ENCODE measurements at places on chromosomes 2 and 18.

GRCh38 chr18:70121842-70122241, 83.6 kb downstream of the RTTN start:
- no peak for DNase-seq

DNA sequence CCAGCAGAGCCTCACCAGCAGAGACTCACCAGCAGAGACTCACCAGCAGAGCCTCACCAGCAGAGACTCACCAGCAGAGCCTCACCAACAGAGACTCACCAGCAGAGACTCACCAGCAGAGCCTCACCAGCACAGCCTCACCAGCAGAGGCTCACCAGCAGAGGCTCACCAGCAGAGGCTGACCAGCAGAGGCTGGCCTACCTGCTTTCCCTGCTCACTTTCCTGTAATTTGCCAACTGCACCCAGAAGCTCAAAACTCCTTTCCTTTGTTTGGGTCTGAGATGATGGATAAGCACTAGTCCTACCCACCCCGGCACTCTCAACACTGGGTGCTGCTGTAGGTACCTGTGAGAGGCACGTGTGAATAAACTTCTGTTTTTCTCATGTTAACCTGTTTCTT, 36.4 kb upstream of the PXDN start:
- DNase-seq, result no peak

DNA sequence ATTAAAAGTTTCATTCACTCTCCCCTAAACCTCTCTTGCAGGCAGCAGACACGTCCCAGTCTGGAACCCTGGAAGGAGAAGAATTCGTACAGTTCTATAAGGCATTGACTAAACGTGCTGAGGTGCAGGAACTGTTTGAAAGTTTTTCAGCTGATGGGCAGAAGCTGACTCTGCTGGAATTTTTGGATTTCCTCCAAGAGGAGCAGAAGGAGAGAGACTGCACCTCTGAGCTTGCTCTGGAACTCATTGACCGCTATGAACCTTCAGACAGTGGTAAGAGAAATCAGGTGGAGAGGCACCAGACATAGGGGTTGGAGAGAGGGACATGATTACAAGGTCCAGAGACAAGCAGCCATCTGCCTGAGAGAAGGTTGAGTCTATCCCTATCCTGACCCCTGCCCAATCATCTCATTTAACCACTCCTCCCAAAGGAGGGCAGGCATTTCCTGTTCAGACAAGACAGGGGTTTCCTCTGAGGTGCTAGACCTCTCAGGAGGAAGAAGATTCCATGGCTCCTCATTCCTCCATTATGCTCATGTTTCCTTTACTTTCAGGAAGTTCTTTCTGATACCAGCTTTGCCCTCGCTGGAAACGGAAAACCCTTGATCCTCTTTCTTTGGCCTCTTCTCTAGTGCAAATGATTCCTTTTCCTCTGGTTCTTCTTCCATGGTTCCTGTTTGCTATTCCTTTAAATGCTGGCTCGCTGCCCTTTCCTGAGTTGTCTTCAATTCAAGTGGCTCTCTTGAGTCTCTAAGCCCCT, 15.1 kb downstream of the PLCD4 start:
- DNase-seq, result no peak

DNA sequence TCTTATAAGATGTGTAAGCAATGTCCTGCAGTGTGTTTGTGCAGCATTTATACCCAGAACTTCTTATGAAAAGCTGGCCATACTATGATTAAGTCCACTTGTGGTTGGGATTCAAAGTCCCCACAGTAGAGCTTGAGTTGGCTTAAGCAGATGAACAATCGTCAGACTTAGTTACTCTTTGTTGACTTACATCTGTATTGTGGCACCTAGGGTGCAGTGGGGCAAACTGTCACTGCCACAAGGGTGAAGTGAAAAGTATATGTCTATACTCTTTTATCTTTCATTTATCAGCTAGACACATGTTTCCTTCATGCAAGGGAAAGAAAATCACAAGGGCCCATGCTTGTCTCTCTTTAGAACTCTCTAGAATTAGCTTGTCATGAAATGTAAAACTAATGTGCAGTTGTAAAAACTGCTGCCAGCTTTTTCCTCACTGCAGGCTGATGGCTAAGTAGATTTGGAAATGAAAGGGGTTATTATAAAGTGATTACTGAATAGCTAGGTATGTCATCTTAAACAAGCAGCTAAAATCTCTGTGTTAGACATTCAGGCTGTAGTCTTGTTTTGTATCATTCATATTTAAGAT, 474.5 kb downstream of the PTPRM start:
- no peak for DNase-seq

DNA sequence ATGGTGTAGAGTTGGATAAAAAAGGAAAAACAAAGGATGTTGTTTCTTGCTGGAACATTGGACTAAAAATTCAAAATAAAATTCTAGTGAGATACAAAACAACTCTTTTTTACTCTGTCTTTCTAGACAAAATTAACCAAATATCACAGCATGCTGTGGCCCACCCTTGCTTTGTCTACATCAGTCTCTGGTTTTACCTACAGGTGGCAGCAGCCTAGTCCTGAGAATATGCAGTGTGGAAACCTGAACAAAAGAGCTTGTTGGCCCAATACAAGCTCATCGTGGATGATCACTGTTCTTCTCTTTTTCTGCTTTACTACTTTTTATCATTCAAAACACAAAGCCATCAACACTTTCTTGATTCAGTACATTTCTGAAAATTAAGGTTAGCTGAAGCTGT, 210.4 kb downstream of the CDH19 start:
- peak; percentile 5 for DNase-seq

DNA sequence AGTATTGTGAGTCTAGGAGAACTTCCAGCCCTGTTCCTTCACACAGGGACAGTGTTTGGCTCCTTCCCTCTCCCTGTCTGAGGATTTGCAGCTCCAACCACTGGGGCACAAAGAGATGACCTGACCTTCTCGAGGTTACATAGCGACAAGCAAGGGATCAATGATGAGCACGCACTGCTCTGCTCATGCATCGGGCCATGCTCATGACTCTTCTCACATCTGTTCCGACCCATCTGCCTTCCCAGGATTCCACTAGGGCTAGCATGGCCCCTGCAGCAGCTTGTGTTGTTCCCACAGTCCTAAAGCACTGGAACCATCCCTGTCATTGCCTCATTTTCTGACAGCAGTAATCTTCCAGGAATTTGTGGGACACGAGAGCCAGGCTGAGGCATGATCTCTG, 78.8 kb upstream of the ARHGAP28 start:
- no peak for DNase-seq

- no peak for DNase-seq
Observed at GRCh38 chr2:119484834-119485233, 39.4 kb downstream of the SCTR start.

- no peak for DNase-seq
Observed at GRCh38 chr18:24443870-24444269, 16.6 kb upstream of the HRH4 start.

DNA sequence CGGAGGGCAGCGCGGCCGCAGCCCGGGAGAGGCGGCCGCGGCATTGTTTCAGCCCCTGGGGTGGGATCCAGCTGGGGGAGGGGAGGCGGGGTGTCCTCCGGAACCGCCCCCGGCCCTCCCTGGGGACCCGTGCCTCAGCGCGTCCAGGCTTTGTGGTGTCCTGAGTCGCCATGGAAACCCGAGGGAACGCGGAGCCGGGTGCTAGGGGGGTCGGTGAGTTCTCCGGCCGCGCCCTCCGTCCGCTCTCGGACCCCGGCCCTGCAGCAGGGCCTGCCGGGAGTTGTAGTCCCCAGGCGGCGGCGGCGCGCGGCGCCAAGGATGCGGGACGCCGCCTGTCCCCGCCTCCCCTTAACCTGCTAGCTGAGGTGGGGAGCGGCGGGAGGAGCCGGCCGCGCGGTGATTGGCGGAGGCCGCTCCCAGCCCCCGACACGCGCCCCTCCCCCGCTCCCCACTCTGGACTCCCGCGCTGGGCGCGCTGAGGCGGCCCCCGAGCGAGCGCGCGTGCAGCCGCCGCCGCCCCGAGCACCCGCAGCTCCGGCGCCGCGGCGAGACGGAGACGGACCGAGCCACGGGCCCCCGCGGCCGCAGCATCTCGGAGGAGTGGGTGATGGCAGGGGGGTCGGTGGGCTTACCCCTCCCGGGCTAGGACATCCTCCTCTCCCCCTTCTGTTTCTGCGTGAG, at the start of gene DPYSL5:
DPYSL5 (plus strand) TSS at position 478 of the 681 bp plus-strand sequence. CDS start 50,368 bp downstream, outside the sequence.
- no peak for DNase-seq

GRCh38 chr2:193326296-193326695, 1131.6 kb upstream of the TMEFF2 start:
- DNase-seq, result no peak

DNA sequence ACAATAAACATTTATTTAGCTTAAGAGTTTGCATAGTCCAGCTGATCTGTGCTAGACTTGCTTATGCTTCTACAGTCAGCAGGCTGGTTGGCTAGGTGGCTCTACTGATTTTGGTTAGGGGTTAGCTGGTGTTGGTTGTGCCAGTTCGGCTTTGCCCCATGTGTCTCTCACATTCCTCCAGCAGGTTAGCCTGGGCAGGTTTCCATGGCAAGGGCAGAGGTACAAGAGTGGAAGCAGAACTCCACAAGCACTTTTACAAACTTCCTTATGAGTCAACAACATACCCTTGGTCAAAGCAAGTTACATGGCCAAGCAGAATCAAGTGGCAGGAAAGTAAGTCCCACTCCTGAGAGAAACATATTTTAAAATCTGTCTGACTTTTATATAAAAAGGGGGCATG, 82.3 kb downstream of the SS18 start:
- no peak for DNase-seq

GRCh38 chr2:8552293-8552801, 129.5 kb upstream of the ID2 start:
- no peak for DNase-seq

GRCh38 chr18:79944746-79945117, 6.7 kb downstream of the SLC66A2 start:
- DNase-seq, result no peak

GRCh38 chr2:71608441-71608840, 155.1 kb downstream of the DYSF start:
- DNase-seq, result no peak

- no peak for DNase-seq
Observed at GRCh38 chr18:24130494-24130893, 8.4 kb upstream of the CABYR start.

GRCh38 chr2:218366621-218367414, 10.2 kb downstream of the CATIP start:
- no peak for DNase-seq

DNA sequence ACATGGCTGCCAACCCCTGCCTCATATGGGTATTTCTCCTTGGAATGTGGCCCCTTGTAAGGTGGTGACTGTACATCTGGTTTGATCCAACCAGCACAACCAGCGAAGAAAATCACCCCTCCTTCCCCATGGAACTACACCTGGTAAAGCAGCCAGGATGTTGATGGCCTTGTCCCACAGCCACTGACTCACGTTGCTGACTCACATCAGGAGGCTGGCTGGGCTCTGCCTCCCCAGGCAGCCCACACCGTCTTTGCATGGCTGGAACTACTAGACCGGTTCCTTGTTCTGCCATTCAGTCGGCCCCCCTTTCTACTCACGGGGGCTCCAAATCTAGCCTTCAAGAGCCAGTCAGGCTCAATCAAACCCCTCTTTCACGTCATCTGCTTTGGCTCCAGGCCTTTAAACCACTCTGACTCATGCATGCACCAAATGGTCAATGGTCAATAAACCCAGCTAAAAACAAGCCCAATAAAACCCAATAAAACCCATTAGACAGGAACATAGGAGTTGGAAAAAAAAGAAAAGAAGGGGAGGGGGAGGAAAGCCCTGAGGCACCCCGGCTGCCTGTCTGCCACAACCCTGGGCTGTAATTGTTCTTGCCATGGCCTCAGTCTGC, 114.8 kb downstream of the PLB1 start:
- DNase-seq, result no peak

GRCh38 chr18:48428475-48429177, 19.4 kb upstream of the ZBTB7C start:
- DNase-seq, result no peak

- no peak for DNase-seq
Observed at GRCh38 chr2:220090050-220090449, 462.6 kb downstream of the SLC4A3 start.

GRCh38 chr2:23556929-23557328, 171.9 kb downstream of the KLHL29 start:
- no peak for DNase-seq

DNA sequence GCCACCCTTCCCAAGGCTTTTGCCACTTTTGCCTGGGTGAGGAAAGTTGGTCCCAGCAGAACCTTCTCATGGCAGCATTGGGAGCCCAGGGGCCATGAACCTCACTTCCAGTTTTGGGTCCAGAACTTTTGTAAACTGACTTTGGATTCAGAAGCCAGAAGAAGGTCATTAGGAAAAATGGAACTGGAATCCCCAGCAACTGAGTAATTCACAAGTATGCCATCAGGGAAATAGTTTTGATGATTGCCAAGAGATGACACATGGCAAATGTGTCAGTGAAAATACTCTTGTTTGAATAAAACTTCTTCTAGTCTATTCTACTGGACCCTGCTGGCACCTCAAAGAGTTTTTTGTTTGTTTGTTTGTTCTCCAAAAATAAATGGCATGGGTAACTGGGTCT, 203.7 kb downstream of the SETBP1 start:
- DNase-seq, result no peak

GRCh38 chr2:217092710-217093379, 233.0 kb upstream of the TNP1 start:
- no peak for DNase-seq

- DNase-seq, result no peak
Observed at GRCh38 chr18:41660654-41661053, 294.4 kb upstream of the PIK3C3 start.

- DNase-seq, result no peak
Observed at GRCh38 chr2:74815941-74816340, 18.0 kb upstream of the HK2 start.

DNA sequence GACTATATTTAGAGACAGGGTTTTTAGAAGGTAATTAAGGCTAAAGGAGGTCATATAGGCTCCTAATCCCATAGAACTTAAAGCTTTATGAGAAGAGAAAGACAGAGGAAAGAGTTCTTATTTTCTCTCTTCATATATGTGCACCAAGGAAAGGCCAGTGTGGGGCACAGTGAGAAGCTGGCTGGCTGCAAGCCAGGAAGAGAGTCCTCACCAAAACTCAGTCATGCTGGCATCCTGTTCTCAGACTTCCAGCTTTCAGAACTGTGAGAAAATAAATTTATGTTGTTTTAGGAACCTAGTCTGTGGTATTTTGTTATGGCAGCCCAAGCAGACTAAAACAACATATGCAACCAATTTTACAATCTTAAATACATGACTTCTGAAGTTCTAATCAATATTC, 31.5 kb upstream of the ATIC start:
- no peak for DNase-seq

- no peak for DNase-seq
Observed at GRCh38 chr2:199754766-199755165, 96.2 kb downstream of the FTCDNL1 start.

DNA sequence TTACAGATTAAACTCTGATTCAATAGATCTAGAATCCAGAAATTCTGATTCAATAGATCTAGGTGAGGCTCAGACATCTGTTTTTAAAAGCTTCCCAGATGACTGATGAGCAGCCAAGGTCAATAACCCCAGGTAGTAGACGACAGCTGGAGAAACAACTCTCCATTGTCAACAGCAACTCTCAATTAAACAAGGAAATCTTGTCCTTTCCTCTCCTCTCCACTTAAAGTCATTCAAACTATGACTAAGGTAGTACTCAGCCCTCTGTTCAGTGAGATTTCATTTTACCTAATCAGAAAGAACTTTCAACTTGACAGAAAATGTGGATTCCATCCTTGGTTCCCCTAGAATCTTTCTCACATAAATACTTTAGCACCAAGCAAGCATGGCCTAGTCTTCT, 94.6 kb upstream of the SCG2 start:
- no peak for DNase-seq

GRCh38 chr2:119706221-119706620, 27.2 kb downstream of the TMEM177 start:
- no peak for DNase-seq
